ENCODE measurements at places on chromosomes 7 and 10. TPM values are rescaled to one million over a fixed set of nuclear protein-coding genes. Genes with fewer than 3 reads are reported as not detected.

Gene CCDC186
- 17.7 TPM for total RNA-seq

DNA sequence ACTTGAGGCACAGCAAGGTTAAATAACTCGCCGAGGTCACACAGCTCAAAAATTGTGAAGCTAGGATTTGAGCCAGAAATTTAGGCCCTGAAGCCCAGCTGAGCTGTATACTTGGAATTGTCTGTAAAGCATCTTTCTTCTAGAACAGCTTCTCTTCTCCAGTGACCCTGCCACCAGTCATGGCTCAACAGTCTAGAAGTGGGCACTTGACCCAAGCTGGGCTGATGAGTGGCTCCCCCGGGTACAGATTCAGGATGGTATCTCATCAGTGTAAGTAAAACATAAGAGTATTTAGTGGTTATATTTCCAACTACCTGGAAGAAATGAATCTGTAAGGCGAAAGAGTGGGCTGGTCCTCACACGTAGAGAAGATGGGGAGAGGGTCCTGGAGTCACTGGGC is 243.9 kb upstream of the GPR26 start:
- no peak for DNase-seq

Gene MGMT
- 16.7 TPM for total RNA-seq

DNA sequence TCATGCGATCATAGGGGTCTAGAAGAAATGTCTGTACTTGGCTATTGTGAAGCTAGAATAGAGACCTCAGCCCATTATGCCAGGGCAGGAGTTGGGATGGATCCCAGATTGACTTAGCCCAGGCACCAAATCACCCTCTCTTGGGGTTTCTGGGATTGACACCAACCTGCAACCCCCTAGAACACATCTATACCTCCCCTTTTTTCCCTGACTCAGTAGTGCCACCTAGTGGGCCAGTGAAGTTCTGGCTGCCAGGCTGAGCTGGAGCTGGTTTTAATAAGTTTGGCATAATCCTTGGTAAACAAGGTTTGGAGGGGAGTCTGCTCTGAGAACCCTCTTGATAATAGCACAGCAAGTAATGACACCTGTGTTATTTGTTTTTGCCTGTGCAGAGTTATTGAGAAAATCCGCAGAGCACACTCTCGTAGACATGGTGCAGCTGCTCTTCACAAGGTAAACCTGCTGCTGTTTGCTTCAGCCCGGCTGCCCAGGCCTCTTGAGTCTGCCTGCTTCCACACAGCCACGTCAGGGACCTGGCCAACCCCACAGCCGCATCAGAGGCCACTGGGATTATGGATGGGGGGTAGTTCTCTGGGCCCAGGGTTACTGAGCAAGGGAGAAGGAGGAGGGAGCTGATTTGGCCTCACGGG is 43.3 kb upstream of the NFKB2 start:
- DNase-seq: peak; percentile 47

Gene CRYGN
- total RNA-seq: not detected

- no peak for DNase-seq
Measured at GRCh38 chr7:133859231-133859630, 267.9 kb upstream of the LRGUK start.

Gene MRC1
- 26.7 TPM for total RNA-seq

GRCh38 chr7:157339777-157340677 is 3.2 kb downstream of the DNAJB6 start:
- peak; percentile 71 for DNase-seq

Gene TMEM236
- total RNA-seq: 0.30 TPM

DNA sequence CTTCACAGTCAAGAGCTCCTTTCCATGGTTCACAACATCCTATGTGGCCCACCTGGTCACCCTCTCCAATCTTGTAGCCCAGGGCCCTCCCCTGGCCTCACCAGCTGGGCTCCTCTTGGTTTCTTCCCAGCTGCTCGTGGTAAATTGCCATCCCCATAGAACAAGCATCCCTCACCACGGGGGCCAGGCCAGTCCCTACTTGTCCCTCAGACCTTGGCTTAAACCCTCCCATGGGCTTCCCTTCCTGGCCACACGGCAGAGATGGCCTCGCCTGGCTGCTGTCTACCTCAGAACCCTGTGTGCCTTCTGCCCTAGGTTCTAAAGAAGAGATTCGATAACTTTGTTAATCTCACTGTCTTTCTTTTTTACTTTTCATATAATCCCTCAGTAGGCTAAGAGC is 153.3 kb upstream of the TCERG1L start:
- DNase-seq: no peak

Gene UNC5B
- total RNA-seq: 12.8 TPM

Gene CEP55
- 0.40 TPM for total RNA-seq

Gene NCOA4
- 333 TPM for total RNA-seq

DNA sequence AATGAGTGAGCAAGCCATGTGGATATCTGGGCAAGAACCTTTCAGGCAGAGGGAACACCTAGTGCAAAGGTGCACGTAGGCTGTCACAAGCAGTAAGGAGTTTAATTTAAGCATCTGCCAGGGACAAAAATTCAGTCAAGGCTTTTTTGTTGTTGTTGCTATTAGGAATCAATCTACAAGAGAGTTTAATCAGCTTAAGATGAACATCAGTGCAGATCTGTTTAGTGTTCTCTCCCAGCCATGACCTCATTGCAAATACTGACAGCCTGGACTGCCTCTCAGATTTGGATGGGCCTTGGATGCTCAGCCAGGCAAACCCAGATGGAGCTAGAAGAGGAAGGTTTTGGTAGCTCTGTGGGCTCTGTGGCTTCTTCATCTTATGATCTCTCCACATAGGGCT is 3.3 kb upstream of the GLCCI1 start:
- no peak for DNase-seq

Gene INA
- total RNA-seq: not detected

DNA sequence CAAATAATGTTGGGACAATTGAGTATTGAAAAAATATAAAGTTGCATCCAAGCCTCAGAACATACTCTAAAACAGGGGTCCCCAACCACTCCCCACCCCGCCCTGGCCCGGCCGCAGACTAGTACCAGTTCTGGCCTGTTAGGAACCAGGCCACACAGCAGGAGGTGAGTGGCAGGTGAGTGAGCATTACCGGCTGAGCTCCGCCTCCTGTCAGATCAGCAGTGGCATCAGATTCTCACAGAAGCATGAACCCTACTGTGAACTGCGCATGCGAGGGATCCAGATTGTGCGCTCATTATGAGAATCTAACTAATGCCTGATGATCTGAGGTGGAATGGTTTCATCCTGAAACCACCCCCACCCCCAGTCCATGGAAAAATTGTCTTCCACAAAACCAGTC is 19.4 kb downstream of the HIPK2 start:
- no peak for DNase-seq

Gene GIMAP4
- total RNA-seq: 40.2 TPM

DNA sequence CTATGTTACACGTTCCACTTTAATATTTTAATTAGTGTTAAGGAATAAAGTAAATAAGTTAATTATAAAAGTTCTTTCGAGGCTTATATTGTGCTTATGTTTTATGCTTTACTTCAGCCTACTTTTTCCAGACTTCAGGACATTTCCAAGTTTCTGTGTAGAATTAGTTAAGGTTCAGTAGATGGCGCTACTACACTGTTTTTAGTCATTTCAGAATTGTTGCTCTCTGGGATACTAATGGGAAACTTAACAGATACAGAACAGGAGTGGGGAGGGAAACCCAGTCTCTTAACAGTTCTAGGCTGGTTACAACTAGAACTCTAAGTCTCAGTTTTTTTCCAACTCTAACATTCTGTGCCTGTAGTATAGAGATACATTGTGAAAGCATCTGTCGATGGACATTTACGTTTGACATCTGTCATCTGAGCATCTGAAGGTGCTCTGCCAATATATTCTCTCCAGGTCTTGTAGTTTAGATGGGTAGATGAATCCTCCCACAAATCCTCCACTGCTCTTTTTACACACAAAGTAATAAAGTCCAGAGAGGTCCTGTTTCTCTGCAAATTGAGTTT is 56.8 kb upstream of the FAM171A1 start:
- no peak for DNase-seq

Gene SPAG6
- total RNA-seq: not detected

- DNase-seq: no peak
Measured at GRCh38 chr10:88592381-88592780, 5.8 kb downstream of the LIPJ start.

DNA sequence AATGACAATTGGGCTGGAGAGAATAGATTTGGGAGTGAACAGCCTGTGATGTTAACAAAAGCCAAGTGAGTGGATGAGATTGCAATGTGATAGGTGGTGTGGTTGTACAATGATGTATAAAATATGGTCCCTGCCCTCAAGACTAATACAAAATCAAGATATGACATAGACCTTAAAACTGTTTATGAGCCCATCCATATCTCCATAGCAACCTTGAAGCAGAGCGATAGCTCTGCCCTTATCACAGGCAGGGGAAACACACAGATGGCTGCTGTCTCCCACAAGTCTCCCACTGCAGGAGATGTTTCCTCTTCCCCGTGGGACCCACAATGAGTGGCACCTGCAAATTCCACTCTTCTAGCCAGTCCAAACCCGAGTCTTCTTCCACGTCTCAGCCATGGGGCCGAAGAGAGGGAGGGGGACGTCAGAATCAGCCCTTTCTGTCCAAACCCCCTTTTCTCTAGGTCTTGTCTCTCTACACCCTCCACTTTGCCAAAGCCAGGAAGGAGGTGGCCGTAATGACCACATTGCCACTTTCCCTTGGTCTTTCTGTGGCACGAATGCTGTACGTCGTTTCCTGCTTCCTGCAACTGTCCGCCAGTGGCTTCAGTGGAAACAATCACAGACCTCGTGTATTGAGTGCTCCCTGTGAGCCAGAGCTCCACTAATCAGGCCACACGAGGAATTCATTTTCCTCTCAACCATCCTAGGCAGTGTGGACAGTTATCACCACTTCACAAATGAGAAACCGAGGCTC is 7.5 kb upstream of the TBXAS1 start:
- DNase-seq: no peak

DNA sequence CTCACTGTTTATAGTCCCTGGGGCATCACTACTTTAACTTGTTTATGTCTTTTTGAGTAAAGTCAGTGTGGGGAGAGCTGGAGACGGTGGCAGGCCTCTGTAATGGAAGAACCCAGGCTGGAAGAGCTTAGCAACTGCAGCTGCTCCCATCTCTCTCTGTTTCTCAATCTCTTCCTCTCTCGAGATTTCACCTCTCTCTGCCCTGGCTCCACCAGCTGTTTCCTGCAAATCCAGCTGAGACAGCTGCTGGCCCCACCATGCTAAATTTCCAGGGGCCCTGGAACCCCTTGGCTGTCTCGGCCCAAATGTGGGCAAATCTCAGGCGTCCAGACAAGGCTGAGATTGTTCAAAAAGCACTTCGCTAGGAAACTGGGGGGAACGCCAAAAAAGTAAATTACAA is 25.8 kb upstream of the SLF2 start:
- DNase-seq: peak; percentile 65

DNA sequence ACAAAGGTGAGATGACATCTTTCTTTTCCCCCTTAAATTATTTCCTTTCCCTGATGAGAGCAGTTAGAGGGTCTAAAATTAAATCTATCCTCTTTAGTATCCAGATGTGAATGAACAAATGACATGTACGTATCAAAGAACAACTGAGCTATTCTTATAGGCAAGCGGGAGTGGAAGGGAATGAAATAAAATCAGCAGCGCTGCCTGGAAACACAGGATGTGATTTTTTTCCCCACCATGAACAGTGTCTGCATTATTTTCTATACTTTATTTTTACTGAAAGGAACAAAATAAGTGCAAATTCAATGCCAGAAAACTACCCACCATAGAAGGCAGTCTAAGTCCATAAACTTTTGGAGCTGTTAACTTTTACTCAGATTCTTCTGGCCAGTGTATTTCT is 40.6 kb downstream of the SLC26A4 start:
- DNase-seq: no peak

Gene TMEM196
- not detected for total RNA-seq

Gene SEMA3A
- 1.2 TPM for total RNA-seq

Gene IKZF5
- 10.8 TPM for total RNA-seq

- peak; percentile 46 for DNase-seq
Measured at GRCh38 chr10:22491480-22491879, 146.2 kb downstream of the SPAG6 start.

- no peak for DNase-seq
Measured at GRCh38 chr10:61163403-61163802, 219.4 kb upstream of the RHOBTB1 start.

DNA sequence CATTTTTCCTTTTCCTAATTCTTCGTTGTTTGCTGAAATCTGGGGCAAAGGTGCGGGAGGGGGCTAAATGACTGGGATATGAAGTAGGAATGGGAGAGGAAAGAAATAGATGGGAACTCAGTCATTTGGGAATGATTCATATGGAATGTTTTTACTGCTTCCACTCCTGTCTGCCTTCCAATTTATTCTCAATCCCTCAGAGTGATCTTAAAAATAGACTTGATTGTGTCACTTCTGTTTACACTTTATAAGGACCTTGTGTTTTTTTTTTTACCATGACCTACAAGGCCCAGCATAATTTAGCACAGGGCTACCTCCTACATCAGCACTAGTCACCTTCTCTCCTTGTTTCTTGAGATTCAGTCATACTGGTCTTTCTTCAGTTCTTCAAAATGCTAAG is 97.9 kb downstream of the PTEN start:
- DNase-seq: no peak

GRCh38 chr7:124764847-124765400 is 668 bp downstream of the GPR37 start:
- DNase-seq: peak; percentile 40
